ENCODE measurements at places on chromosomes 13 and 19.

GRCh38 chr13:74633734-74634133 lies 499.5 kb upstream of the KLF12 start:
- no peak for DNase-seq

- DNase-seq = peak; percentile 92
Observed at GRCh38 chr19:41997121-41997850, 3.3 kb upstream of the ATP1A3 start.

- DNase-seq = no peak
Observed at GRCh38 chr13:94596575-94596971, 621 bp upstream of the TGDS start.

- DNase-seq = no peak
Observed at GRCh38 chr13:68125087-68125480, 894.9 kb upstream of the PCDH9 start.

- DNase-seq = no peak
Observed at GRCh38 chr13:51588406-51588949, 4.2 kb downstream of the WDFY2 start.

GRCh38 chr19:46609511-46610412 lies 8.6 kb downstream of the CALM3 start:
- no peak for DNase-seq

DNA sequence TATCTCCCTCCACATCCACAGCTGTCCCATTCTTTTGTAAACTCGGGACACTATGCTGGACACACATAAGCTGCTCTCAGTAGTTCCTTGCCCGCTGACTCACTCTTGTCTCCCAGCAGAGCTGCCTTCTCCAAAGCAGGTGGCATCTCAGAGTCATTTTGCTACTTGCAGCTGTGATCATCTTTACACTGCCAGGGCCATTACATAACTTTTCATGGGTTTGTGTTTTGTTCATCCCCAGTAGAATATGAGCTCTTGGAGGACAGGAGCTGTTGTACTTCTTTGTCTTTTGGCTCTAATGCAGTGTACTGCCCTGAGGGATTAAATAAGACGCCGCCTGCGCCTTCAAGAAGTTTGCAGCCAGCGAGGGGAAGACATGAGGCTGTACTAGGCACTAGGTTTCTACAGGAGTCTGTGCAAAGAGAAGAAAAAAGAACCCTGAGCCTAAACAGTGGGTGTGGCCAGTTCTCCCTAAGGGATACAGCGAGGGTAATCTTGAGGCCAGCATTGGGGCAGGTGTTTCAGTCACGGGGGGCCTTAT lies 40.8 kb upstream of the GPR183 start:
- DNase-seq = no peak

GRCh38 chr13:59839186-59839585 lies 324.5 kb downstream of the DIAPH3 start:
- peak; percentile 83 for DNase-seq

- no peak for DNase-seq
Observed at GRCh38 chr19:58330458-58330857, 3.7 kb downstream of the ZSCAN22 start.

DNA sequence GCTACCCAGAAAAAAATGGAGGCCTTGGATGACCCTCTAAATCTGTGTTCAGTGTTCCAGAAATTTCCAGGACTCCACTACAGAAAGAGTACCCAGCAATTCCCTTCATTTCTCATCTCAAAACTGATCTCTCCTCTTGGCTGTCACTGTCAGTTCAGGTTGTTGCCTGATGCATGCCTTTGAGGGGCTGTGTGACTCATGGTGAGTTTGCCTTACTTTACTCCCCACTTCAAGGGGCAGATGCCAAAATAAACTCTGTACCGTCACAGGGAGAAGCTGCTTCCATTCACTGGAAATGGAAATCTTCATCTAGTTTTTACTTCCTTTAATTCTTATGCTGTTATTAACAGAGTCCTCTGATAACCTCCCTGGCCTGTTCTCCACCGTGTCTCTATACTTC lies 1075.0 kb downstream of the DIAPH3 start:
- DNase-seq = no peak

- DNase-seq = no peak
Observed at GRCh38 chr19:46880431-46880830, 19.6 kb downstream of the ARHGAP35 start.

DNA sequence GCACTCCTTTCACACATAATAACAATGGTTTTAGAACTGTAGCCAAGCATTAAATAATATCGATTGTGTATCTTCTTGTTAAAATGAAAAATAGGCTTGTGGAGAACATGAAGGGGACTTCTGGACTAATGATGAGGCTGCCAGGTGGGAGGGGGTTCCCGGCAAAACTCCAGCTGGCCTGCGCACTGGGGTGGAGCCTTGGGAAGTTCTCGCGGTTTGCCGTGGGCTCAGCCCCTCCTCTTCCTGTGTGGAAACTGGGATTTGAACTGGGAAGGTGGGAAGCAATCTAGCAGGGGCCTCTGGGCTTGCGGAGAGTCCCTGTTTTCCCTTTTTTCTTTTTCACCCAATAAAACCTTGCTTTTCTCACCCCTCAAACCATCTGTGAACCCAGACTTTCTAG lies 113.7 kb upstream of the SLITRK1 start:
- no peak for DNase-seq

DNA sequence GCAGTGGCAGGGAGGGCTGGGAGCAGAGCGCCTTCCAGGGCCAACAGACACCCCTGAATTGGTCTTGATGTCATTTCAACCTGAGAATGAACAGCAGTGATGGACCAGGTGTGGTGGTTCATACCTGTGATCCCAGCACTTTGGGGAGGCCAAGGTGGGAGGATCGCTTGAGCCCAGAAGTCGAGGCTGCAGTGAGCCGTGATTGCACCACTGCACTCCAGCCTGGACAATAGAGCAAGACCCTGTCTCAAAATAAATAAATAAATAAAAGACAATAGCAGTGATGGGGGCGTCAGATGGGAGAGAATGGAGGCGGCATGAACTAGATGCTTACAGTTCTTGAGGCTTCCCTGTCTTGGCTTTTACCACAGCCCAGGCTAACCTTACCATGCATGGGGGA lies 46.1 kb upstream of the ONECUT3 start:
- DNase-seq = no peak

DNA sequence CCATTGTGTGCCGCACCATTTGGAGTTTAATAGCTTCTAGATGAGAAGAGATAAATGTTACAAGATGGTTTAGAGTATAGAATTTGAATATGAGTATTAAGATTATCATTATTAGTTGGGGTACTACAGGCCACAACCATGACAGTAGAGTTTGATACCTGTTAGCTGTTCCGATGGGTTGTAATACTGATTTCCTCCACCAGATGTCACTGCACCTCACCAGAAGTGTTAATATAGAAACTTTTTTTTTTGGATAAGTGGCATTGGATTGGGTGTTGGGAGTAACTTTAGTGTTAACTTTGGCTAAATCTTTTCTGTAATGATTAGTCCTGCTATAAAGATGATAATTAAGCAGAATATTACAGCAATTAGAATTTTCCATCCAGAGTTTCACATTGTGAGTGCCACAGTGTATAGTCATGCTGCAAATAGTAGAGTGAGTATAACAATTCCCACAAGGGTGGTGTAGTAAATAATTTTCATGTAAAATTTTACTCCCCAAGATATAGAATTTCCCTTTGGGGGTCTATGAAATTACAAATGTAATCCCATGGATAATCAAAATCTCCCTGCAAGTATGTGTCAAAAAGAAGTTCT lies 56.3 kb downstream of the PSG3 start:
- DNase-seq = no peak
